ENCODE measurements at places on chromosomes 1 and 21. TPM values are rescaled to one million over a fixed set of nuclear protein-coding genes. Genes with fewer than 3 reads are reported as not detected.

- H3K27me3 ChIP-seq, result no peaks in the 10 kb centered on the region
- no peak for DNase-seq
- no peaks in the 10 kb centered on the region for H3K4me1 ChIP-seq
- no peak overlapping the region for H3K27ac ChIP-seq
- no peak overlapping the region for H3K4me3 ChIP-seq
- peaks cover 60% of the 10 kb centered on the region for H3K36me3 ChIP-seq
Observed at GRCh38 chr1:36178471-36179219, 22.7 kb downstream of the MAP7D1 start.

GRCh38 chr1:26408604-26409003 lies 2.0 kb upstream of the LIN28A start:
- no peaks in the 10 kb centered on the region for H3K36me3 ChIP-seq
- no peak overlapping the region for H3K4me3 ChIP-seq
- H3K4me1 ChIP-seq, result peaks cover 17% of the 10 kb centered on the region
- no peak overlapping the region for H3K27ac ChIP-seq
- peaks cover 61% of the 10 kb centered on the region for H3K27me3 ChIP-seq
- DNase-seq, result peak; percentile 80

DNA sequence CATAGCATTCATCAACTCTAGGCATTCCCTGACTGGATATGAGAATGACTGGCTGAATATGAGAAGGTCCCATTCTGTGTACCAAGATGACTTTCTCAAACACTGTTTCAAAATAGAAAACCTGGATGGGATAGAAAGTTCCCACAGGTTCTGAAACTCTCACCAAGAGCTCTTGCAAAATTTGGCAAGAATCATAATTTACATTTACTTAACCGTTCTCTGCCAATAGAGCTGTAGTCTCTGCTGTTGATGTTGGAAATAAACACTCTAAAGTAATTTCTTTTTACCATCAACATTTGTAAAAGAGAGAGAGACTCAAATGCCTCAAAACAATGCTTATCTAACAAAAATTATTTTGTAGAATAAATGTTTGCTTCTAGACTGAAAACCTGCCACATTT lies 221.1 kb downstream of the LMO4 start:
- no peak for DNase-seq
- H3K4me1 ChIP-seq, result no peaks in the 10 kb centered on the region
- H3K27ac ChIP-seq, result no peak overlapping the region

DNA sequence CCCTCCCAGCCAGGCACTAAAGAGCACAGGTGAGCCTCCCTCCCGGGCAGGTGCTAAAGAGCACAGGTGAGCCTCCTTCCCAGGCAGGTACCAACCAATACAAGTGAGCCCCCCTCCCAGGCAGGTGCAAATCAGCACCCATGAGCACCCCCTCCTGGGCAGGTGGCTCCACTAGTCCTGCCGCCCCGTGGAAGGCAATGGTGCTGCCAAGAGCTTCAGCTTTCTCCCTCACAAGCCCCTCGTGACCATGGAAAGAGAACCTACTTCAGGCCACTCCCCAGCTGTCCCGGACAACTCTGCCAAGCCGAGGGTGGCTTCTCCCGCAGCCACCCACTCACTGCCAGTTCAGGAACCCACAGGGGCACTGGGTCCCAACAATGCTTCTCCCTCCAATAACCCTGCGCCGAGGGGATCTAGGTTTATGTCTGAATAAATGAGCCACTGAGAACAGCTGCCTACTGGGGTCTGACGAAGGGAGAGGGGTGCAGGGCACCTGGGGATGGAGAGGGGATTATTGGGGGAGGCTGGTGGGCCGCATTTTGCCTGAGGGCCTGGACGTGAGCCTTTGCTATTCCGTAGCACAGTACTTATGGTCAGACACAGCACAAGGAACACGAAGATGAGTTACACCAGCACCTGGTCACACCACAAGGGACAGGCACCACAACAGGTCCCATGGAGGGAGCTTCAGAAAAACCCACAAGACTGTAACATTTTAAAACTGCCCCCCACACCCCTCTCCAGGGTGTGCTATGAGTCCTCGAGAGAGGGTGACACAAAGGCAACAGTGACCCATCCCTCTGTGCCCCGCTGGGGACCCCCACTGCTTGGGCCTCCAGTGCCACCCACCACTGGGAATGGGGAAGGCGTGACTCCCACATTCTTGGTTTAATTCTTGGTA lies 46.3 kb downstream of the PRDM15 start:
- H3K27me3 ChIP-seq, result no peaks in the 10 kb centered on the region
- no peak for DNase-seq
- no peak overlapping the region for H3K4me3 ChIP-seq
- H3K27ac ChIP-seq, result no peak overlapping the region
- peaks cover 6% of the 10 kb centered on the region for H3K36me3 ChIP-seq
- H3K4me1 ChIP-seq, result peaks cover 9% of the 10 kb centered on the region

- peaks cover 12% of the 10 kb centered on the region for H3K36me3 ChIP-seq
- no peak overlapping the region for H3K27ac ChIP-seq
- H3K27me3 ChIP-seq, result no peaks in the 10 kb centered on the region
- no peak for DNase-seq
Observed at GRCh38 chr1:7811476-7811875, 27.4 kb downstream of the PER3 start.

DNA sequence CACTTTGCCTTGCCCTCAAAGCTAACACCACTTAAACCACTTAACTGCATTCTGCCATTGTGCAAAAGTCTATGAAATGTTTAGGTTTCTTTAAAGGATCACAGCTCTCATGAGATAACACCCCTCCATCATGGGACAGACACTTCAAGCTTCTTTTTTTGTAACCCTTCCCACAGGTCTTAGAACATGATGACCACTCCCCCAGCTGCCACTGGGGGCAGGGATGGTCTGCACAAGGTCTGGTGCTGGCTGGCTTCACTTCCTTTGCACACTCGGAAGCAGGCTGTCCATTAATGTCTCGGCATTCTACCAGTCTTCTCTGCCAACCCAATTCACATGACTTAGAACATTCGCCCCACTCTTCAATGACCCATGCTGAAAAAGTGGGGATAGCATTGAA lies 7.7 kb downstream of the ADAMTS1 start:
- DNase-seq, result no peak
- peaks cover 38% of the 10 kb centered on the region for H3K4me1 ChIP-seq
- H3K27ac ChIP-seq, result no peak overlapping the region
- H3K27me3 ChIP-seq, result peaks cover 17% of the 10 kb centered on the region

DNA sequence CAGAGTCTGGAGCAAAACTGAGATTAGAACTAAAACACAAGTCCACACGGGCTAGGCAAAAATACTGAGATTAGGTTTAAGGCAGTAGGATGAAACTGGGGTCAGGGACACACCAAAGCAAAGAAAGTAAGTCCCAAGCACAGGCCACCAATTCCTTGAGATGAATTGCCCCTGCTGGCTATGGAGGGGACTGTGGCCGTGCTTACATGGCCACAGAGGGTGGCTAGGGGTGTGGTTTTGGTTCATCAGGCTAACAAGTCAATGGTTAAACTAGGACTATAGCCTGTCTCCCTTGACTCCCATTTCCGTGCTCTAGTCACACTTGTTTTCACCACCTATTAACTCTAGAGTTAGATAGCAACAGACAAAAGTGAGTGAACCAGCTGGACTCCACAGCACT lies 394.8 kb downstream of the PBX1 start:
- H3K27ac ChIP-seq, result no peak overlapping the region
- no peaks in the 10 kb centered on the region for H3K27me3 ChIP-seq
- no peak for DNase-seq
- H3K4me1 ChIP-seq, result no peaks in the 10 kb centered on the region
- H3K36me3 ChIP-seq, result no peaks in the 10 kb centered on the region

GRCh38 chr1:54153535-54154439 lies 987 bp upstream of the CDCP2 start:
- no peaks in the 10 kb centered on the region for H3K36me3 ChIP-seq
- no peaks in the 10 kb centered on the region for H3K27me3 ChIP-seq
- no peak for DNase-seq
- H3K4me1 ChIP-seq, result peaks cover 5% of the 10 kb centered on the region
- no peak overlapping the region for H3K27ac ChIP-seq

DNA sequence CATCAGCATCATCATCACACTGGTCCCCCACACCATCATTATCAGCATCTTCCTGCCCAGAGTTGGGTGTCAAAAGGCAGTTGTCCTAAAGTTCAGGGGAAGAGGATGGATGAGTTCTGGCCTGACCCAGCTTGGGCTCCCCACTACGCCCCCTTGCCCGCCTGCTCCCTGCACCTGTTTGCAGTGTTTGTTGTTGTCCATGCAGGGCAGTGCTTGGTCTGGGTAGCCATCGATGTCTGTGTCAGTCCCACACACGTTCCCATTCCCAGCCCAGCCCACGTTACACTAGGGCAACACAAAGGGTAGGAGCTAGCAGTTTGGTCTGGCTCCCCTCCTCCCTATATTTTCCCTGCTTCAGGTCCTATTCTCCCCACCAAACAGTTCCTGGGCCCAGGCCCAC lies 6.8 kb downstream of the THBS3 start:
- H3K27me3 ChIP-seq, result no peaks in the 10 kb centered on the region
- no peak overlapping the region for H3K4me3 ChIP-seq
- no peak for DNase-seq
- no peak overlapping the region for H3K27ac ChIP-seq
- peaks cover 8% of the 10 kb centered on the region for H3K4me1 ChIP-seq
- peaks cover 18% of the 10 kb centered on the region for H3K36me3 ChIP-seq

DNA sequence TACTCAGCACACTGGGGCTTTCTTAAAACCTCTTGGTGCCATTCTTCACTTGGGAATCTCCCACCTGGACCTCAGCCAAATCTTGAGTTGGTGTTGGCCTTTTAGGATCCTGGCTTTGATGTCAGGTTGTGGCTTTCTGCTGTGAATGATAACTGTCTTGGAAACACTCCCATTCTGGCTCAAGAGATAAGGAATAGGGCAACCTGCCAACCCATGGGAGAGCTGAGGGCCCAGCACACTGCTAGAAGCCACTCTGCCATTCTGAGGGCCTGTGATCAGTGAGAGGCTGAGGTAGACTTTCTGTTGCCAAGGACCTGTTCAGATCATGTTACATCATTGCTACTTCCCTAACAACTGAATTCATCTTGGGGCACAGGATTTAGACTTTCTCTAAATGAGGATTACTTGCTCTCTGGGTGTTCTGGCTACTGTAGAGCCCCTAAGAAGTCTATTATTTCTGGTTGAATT lies 45.8 kb downstream of the TTC39A start:
- no peak overlapping the region for H3K4me3 ChIP-seq
- H3K36me3 ChIP-seq, result peaks cover 5% of the 10 kb centered on the region
- H3K27ac ChIP-seq, result no peak overlapping the region
- no peak for DNase-seq

GRCh38 chr1:3673381-3674099 lies 21.2 kb downstream of the TP73 start:
- no peak for DNase-seq
- H3K27me3 ChIP-seq, result peaks cover under 1% of the 10 kb centered on the region
- H3K4me3 ChIP-seq, result peak overlapping the region; percentile 2
- H3K27ac ChIP-seq, result peak overlapping the region; percentile 32
- no peaks in the 10 kb centered on the region for H3K36me3 ChIP-seq

- no peaks in the 10 kb centered on the region for H3K36me3 ChIP-seq
- H3K27ac ChIP-seq, result no peak overlapping the region
- H3K27me3 ChIP-seq, result no peaks in the 10 kb centered on the region
- no peak overlapping the region for H3K4me3 ChIP-seq
- DNase-seq, result no peak
Observed at GRCh38 chr1:220682901-220683576, 7.1 kb upstream of the C1orf115 start.

GRCh38 chr1:113073479-113073950 lies 517 bp downstream of the LRIG2 start:
- peaks cover 14% of the 10 kb centered on the region for H3K36me3 ChIP-seq
- peak overlapping the region; percentile 85 for H3K27ac ChIP-seq
- DNase-seq, result no peak
- H3K27me3 ChIP-seq, result no peaks in the 10 kb centered on the region

DNA sequence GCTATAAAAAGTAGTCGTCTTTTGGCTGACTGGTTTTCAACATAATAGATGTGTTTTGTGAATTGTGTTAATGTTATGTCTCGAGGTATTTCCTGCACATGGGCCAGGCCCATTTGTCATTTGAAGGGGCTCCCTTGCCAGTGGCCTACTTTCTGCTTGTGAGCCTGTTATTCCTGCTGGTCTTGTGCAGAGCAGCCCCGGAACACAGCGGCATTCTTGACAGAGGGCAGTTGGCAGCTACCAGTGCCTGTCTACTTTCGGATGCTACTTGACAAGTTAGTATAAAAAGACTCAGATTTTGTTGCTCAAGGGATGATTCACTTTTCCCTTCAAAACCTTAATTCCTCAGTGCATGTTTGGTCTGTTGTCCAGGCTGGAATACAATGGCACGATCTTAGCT lies 28.5 kb downstream of the PGM1 start:
- no peak for DNase-seq
- peaks cover 9% of the 10 kb centered on the region for H3K4me1 ChIP-seq
- no peaks in the 10 kb centered on the region for H3K27me3 ChIP-seq
- no peak overlapping the region for H3K27ac ChIP-seq
- no peak overlapping the region for H3K4me3 ChIP-seq

GRCh38 chr1:227946624-227947385 lies 927 bp downstream of the WNT9A start:
- peaks cover 19% of the 10 kb centered on the region for H3K27me3 ChIP-seq
- peak overlapping the region; percentile 70 for H3K4me3 ChIP-seq
- peak; percentile 70 for DNase-seq
- H3K4me1 ChIP-seq, result peaks cover 12% of the 10 kb centered on the region

Gene PLA2G2C
- total RNA-seq, result 0.18 TPM

Gene NOS1AP
- not detected for total RNA-seq

Gene SUSD4
- total RNA-seq, result 0.23 TPM

Gene RABGGTB
- total RNA-seq, result 82.7 TPM

Gene FAM163A
- total RNA-seq, result not detected

Gene RSPH1
- not detected for total RNA-seq

Gene SPRR4
- total RNA-seq, result not detected

Gene KLHDC8A
- not detected for total RNA-seq

Gene PRDM16
- 0.03 TPM for total RNA-seq

Gene DDR2
- 0.15 TPM for total RNA-seq

Gene HSD3B1
- not detected for total RNA-seq

Gene PTAFR
- total RNA-seq, result 0.23 TPM

Gene CYP2J2
- total RNA-seq, result 2.8 TPM

Gene FLAD1
- total RNA-seq, result 34.7 TPM

Gene TAS1R1
- not detected for total RNA-seq

Gene DYRK3
- 9.2 TPM for total RNA-seq

Gene CADM3
- total RNA-seq, result not detected
